ENCODE measurements at places on chromosomes 16 and 17.

GRCh38 chr16:85634747-85635544 lies 21.8 kb downstream of the GSE1 start:
- DNase-seq = no peak

GRCh38 chr16:50266337-50267091 lies at the start of gene ADCY7:
Gene ADCY7, plus strand, starts transcription at chr16:50266551. Its CDS starts 21,629 bp downstream, at chr16:50288180.
- DNase-seq = no peak

GRCh38 chr16:80019395-80019794 lies 418.9 kb upstream of the MAF start:
- no peak for DNase-seq

GRCh38 chr16:75247249-75247648 lies 4.2 kb downstream of the BCAR1 start:
- DNase-seq = no peak

GRCh38 chr16:6573577-6573976 lies 759.1 kb upstream of the RBFOX1 start:
- DNase-seq = no peak

Measured in NAMALWA (cell line).